ENCODE measurements at places on chromosomes 7 and 10.

DNA sequence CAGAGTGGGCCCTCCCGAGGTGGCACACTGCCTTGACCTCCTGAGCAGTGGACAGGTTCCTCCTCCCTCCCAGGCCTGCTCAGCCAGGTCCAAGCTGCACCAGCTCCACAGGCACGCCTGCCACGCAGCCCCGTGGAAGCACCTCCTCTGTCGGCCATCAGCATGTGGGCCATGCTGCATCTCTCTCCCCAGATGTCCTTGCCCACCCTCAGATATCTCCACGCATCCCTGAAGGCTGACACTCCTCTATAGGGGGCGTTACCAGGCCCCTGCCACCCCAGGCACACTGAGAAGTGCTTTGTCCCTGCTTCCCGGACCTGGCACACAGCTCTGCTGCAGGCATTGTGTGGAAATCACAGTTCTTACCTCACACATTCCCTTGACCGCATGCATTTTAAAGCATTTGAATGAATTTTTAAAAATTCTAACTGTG, 598.5 kb downstream of the SDK1 start:
- no peak for DNase-seq

- no peak for DNase-seq
Measured at GRCh38 chr10:23037561-23037960, 57.8 kb upstream of the MSRB2 start.

DNA sequence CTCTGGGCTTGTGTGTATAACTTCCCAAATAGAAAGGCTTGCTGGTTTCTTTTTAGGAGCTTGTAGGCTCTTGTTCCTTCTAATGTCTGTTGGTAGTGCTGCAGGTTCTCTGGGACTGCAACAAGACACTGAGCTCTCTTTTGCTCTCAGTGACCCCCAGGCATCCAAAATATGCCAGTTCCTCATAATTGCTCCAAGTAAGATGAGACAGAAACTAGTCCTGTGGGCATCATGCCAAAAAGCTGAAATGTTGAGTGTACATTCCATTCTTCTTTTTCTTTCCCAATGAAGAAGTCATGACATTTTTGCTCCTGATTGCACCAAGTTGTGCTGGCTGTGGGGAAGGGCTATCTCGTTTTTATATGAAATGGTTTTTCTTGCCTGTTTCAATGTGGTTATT, 7.1 kb upstream of the BTBD16 start:
- no peak for DNase-seq

DNA sequence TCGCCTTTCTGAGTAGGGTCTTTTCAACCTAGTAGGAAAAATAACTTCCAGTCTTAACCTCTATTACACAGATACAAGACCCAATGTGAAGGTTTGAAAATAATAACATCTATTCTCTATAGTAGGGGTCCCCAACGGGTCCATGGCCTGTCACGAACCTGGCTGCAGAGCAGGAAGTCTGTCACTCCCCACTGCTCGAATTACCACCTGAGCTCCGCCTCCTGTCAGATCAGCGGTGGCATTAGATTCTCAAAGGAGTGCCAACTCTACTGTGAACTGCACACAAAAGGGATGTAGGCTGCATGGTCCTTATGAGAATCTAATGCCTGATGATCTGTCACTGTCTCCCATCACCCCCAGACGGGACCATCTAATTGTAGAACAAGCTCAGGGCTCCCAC, 7.4 kb downstream of the YWHAG start:
- no peak for DNase-seq

- DNase-seq, result no peak
Measured at GRCh38 chr7:128145191-128145590, 95.9 kb upstream of the LEP start.

- no peak for DNase-seq
Measured at GRCh38 chr7:117489430-117489829, 9.6 kb downstream of the CFTR start.

GRCh38 chr7:24659505-24659904, 86.3 kb downstream of the PALS2 start:
- DNase-seq, result no peak

GRCh38 chr10:1048349-1048731, 579 bp downstream of the IDI1 start:
- DNase-seq, result no peak

DNA sequence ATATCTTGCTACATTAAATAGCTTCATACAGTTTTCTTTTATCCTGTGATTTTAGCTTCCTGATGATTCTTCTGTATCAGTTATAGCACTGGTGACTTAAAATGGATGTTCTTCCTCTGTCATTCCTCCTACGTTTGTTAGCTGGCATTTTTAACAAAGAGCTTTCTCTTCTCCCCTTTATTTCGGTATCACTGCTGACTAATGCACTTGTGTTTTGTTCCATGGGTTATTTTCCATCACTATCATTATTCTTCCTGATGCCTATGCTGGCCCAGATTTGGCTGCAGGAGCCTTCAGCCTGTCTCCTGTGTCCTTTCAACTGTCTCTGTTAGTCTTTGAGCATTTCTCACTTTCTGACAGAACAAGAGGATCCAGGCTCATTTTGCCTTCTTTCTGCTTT, 13.1 kb downstream of the BMS1 start:
- DNase-seq, result no peak

DNA sequence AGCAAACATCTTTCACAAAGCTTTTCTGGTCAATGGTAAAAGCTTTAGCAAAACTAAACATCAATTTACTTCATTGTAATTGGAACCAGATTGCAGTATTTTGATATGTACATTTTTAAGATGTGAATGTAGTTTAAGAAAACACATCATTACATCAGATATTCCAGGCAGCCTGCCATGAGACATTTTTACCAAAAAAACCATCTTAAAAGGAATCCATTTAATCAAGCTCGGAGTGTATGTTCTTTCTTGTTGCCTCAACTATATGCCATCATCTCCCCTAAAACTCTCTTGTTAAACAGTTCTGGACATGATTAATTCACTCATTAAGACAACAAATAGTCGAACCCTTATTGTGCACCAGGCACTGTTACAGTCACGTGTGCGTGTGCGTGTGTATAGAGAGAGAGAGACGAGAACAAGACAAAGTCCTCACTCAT, 97.5 kb downstream of the UBE2H start:
- DNase-seq, result no peak

DNA sequence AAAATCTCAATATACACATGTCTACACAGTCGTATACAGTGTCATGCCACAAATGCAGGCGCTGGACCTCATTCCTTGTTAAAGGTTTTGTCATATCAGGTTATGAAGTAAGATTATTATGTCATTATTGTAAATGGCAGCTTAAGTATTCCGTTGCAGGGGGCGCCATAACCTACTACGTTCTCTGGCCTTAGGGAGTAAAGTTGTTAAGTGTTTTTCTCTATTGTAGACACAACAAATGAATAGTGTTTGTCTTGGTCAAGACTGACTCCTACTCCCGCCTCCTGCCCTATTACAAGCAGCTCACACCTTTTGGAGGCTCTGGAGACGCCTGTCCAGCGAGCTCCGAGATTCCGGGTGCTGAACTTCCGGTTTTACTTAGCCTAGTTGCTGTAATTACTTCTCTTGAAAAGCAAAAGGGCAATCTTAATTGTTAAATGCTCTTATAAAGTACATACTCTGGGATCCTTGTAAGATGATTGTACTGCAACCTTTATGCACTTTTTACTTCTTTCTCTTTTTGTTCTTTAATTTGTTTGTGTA, 994 bp downstream of the GATAD1 start:
- DNase-seq, result peak; percentile 69

DNA sequence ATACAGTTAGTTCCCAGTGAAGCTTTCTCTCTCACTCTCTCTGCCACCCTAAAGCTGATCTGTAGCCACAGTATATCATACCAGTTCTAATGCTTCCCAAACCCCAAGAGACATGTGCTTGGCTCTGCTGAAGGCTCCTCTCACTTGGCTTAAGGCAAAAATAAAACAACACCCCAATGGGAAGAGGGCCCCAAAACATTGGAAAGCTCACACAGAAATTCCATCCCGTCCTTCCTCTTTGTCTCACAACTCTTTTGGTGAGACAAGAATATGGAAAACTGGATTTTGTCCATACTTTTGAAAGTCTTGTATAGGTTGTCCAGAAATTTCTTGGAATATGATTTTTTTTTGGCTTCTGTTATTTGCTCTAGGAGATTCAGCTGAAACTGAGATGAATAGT, 56.1 kb upstream of the WNT16 start:
- DNase-seq, result no peak

- no peak for DNase-seq
Measured at GRCh38 chr7:92747041-92747835, 89.1 kb downstream of the CDK6 start.

DNA sequence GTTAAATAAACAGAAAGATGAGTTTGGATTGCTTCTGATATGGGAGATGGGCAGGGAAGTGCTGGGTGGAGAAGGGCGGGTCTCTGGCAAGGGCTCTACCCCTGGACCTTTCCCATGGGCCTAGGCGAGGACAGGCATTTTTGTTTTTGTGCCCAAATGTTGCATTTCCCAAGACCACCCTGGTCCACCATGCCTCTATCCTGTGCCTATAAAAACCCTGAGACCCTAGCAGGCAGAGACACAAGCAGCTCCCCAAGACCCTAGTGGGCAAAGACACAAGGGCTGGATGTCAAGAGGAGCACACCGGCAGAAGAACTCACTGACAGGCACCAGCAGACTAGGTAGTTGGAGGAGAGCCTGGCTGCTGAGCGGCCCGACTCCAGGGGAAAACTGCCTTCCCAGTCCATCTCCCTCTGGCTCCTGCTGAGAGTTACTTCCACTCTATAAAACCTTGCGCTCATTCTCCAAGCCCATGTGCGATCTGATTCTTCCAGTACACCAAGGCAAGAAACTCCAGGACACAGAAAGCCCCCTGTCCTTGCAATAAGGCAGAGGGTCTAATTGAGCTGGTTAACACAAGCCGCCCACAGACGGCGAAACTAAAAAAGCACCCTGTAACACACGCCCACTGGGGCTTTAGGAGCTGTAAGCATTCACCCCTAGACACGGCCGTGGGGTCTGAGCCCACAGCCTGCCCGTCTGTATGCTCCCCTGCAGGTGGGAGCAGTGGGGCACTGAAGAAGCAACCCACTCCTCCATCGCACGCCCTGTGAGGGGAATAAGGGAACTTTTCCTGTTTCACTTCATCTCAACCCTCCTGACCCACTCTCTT, 291.4 kb downstream of the PTPRN2 start:
- DNase-seq, result no peak

DNA sequence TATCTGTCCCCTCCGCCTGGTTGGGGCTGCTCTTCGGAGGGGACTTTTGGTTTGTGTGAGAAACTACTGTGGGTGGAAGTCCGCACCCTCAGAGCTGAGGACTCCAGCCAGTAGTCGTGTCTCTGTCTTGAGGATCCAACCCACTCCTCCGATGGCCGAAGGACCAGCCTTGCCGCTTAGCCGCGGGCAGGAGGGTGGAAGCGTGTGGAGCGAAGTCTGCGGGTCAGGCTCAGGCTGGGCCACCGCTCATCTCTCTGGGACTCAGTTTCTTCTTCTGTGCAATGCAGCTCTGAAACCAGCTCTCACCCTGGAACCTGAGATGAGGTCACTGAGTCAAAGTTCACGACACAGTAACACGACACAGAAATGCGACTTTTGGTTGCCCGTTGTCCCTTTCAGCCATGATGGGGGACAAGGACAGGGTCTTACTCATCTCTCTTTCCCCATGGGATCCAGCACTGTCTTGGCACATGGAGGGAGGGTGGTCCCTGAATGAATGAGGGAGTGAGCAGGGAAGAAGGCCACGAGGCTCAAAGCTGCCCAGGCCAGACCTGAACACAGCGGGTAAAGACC, 133.3 kb upstream of the PODXL start:
- no peak for DNase-seq

DNA sequence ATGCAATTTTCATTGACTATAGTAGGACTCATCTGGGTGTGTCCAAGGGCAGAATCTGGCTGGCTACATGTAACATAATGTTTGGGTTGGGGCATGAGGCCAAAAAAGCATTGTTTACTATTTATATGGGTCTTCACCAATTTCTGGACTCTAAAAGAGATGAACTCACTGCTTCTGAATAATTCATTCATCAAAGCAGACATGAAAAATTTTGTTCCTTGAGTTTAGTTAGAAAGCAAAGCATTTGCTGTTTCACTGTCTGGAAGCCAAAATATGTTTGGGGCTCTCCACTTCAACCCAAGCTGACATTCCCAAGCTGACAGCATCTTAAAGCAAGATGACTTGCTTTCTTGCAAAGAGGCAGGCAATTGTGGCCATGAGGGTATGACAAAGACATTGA, 670.6 kb downstream of the SUGCT start:
- DNase-seq, result no peak

DNA sequence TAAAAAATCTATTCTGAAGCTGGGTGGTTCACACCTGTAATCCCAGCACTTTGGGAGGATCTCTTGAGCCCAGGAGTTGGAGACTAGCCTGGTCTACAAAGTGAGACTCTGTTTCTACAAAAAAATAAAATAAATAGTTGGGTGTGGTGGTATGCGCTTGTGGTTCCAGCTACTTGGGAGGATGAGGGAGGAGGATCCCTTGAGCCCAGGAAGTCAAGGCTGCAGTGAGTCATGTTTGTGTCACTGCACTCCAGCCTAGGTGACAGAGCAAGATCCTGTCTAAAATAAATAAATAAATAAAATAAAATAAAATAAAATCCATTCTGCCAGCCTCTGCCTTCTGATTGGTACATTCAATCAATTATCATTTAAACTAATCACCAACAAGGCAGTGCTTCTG, 17.5 kb downstream of the ZNF33A start:
- DNase-seq, result no peak

DNA sequence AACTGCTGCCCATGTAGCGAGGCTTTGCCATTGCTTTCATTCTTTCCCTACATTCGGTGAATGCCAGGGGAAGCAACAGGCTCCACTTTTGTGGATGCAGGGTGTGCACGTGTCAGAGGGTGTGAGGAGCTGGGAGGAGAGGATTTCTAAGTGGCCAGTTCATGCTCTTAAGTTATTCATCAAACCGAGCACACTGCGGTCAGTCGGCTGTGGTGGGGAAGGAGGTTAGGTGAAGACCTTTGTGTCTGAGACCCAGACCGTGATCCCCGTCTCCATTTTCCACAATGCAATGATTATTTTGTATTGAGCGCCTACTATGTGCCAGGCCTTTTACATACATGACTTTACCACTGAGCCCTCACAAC, 438.6 kb upstream of the GALNT17 start:
- no peak for DNase-seq

DNA sequence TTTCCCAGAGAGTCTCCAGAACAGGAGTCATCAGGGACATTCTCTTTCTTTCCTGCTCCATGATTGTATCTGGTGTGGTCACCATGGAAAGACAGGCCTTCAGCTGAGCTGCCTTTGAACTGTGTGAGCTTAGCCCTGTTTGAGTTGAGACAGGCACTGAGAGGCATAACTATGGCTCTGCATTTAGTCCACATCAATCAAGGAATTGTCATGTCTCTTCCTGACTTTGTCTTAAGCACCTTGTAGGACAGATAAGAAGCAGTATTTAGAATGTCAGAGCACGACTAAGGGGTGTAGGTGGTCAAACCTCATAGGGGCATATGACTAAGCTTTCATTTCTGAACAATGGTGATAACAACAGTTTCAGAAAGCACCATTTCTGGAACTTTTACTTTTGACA, 53.5 kb downstream of the EPDR1 start:
- DNase-seq, result no peak

GRCh38 chr7:124155432-124156022, 122.7 kb upstream of the TMEM229A start:
- DNase-seq, result peak; percentile 6

GRCh38 chr7:30778255-30779025, 7.2 kb downstream of the MINDY4 start:
- DNase-seq, result no peak
